ENCODE measurements at places on chromosomes 16 and 17.

DNA sequence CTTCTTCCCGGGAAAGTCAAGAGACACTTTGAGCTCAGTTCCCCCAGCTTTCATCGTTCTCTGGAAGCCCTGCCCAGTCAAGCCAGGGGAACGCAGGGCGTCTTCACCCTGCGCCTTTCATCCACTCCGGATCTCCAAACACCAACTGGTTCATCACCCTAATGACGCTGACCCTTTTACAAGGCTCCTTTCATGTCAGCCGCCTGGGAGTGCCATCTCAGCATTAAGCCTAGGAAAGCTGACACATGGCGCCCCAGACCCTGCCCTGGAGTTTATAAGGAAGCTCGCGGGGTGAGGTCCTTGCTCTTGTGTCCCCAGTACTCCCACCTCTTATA is 594 bp upstream of the DNAJC7 start:
- peak overlapping the region; percentile 97 for H3K27ac ChIP-seq
- H3K36me3 ChIP-seq: peaks cover 52% of the 10 kb centered on the region
- ATAC-seq: peak; percentile 13
- H3K27me3 ChIP-seq: no peaks in the 10 kb centered on the region

DNA sequence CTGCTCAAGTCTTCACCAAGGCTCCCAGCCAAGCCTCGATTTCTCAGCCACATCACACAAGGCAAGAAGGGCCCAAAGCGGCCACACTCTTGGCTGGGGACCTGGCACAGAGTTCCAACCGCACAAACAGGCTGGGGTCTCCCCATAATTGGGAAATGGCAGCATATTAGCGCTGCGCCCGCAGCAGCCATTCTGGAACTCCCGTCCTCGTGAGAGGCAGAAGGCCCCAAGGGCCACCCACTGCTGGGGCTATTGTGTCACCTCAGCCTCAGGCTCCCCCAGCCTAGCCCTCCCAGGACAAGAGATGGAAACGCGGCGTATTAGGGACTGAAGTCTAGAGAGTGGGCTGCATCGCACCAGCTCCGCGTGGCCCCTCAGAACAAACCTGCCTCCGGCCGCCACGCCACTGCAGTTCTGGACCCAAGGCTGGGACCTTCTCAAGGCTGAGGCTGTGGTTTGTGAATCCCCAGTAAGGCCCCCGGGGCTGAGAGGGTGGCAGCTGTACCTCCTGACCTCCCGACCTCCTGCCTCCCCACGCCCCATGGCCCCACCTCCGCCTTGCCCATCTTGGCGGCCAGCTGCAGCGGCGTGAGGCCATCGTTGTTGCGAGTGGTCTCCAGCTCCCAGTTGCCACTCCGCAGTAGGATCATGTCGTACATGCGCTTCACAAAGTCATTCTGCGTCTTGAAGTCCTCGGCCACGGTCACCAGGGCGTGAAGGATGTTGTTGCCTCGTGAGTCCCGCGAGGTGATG is 25.3 kb downstream of the TRPV3 start:
- no peaks in the 10 kb centered on the region for H3K4me1 ChIP-seq
- no peak overlapping the region for H3K27ac ChIP-seq
- peaks cover 12% of the 10 kb centered on the region for H3K27me3 ChIP-seq
- no peak for ATAC-seq
- no peak overlapping the region for H3K4me3 ChIP-seq

GRCh38 chr17:77098884-77099545 is 41.8 kb upstream of the SEC14L1 start:
- peak overlapping the region; percentile 26 for H3K4me3 ChIP-seq
- no peaks in the 10 kb centered on the region for H3K27me3 ChIP-seq
- H3K36me3 ChIP-seq: peaks cover 80% of the 10 kb centered on the region

- H3K27ac ChIP-seq: no peak overlapping the region
- H3K27me3 ChIP-seq: no peaks in the 10 kb centered on the region
- H3K4me3 ChIP-seq: no peak overlapping the region
- no peaks in the 10 kb centered on the region for H3K36me3 ChIP-seq
- no peak for ATAC-seq
- H3K4me1 ChIP-seq: no peaks in the 10 kb centered on the region
Observed at GRCh38 chr17:54194268-54194667, 371.5 kb downstream of the KIF2B start.

DNA sequence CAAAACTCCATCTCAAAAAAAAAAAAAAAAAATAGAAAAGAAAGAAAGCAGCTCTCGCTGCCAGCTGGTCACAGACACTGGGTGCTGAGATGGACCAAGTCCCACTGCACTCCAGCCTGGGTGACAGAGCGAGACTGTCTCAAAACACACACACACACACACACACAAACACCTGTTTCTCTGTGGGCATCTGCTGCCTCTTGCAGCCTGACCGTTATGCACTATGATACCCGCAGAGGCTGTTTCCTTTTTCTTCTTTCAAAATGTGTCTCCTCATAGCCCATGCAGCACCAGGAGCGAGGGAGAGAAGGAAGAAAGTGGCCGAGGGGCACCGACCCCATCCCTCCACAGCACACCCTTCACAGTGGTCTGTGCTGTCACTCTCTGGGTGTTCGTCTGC is 36.9 kb upstream of the KLHDC4 start:
- H3K36me3 ChIP-seq: no peaks in the 10 kb centered on the region
- ATAC-seq: no peak
- H3K27ac ChIP-seq: no peak overlapping the region
- no peak overlapping the region for H3K4me3 ChIP-seq

- ATAC-seq: peak; percentile 17
- peaks cover 14% of the 10 kb centered on the region for H3K4me1 ChIP-seq
- no peak overlapping the region for H3K27ac ChIP-seq
- H3K27me3 ChIP-seq: no peaks in the 10 kb centered on the region
- H3K36me3 ChIP-seq: peaks cover 41% of the 10 kb centered on the region
Observed at GRCh38 chr16:4649744-4650442, 25.3 kb downstream of the MGRN1 start.

DNA sequence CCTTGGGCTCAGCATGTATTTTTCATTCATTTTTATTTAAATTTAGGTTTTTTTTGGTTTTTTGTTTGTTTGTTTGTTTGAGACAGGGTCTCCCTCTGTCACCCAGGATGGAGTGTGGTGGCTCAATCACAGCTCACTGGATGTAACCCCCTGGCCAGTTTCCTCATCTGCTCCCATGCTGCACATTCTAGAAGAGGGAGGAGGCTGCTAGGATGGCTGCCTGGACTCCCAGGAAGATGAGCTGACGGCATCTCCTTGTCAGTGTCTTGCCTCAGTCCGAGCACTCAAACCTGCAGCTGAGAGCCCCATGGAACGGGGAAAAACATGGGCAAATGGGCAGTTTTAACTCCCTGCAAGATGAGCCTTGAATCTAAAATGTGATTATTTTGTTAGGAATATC is 7.5 kb downstream of the MEAK7 start:
- H3K27me3 ChIP-seq: no peaks in the 10 kb centered on the region
- H3K27ac ChIP-seq: no peak overlapping the region
- ATAC-seq: no peak
- no peaks in the 10 kb centered on the region for H3K4me1 ChIP-seq

GRCh38 chr16:89004209-89004831 is 27.3 kb upstream of the CBFA2T3 start:
- no peak for ATAC-seq
- H3K4me3 ChIP-seq: no peak overlapping the region
- H3K36me3 ChIP-seq: no peaks in the 10 kb centered on the region
- peaks cover 10% of the 10 kb centered on the region for H3K27me3 ChIP-seq

DNA sequence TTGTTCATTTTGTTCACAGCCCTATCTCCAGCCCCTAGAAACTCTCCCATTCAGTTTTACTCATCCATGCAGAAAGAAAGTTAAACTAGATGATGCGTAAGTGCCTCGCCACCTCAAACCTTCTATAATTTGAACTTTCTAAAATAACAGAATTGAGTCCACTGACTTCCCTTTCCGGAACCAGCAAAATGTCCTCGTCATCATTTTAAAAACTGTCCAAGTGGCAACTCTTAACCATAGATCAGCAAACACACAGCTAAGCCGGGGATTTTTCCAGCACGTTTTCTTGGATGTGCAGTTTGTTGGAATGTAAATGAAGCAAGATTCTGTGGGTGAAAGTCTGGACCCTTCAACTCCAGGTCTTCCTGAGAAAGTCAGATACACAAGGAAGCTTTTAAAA is 369.7 kb upstream of the ERCC4 start:
- ATAC-seq: no peak
- no peak overlapping the region for H3K4me3 ChIP-seq
- no peaks in the 10 kb centered on the region for H3K36me3 ChIP-seq
- H3K27ac ChIP-seq: no peak overlapping the region

GRCh38 chr17:75400326-75400939 is 5.0 kb downstream of the GRB2 start:
- no peaks in the 10 kb centered on the region for H3K27me3 ChIP-seq
- ATAC-seq: no peak
- peaks cover 28% of the 10 kb centered on the region for H3K4me1 ChIP-seq
- peaks cover 70% of the 10 kb centered on the region for H3K36me3 ChIP-seq

DNA sequence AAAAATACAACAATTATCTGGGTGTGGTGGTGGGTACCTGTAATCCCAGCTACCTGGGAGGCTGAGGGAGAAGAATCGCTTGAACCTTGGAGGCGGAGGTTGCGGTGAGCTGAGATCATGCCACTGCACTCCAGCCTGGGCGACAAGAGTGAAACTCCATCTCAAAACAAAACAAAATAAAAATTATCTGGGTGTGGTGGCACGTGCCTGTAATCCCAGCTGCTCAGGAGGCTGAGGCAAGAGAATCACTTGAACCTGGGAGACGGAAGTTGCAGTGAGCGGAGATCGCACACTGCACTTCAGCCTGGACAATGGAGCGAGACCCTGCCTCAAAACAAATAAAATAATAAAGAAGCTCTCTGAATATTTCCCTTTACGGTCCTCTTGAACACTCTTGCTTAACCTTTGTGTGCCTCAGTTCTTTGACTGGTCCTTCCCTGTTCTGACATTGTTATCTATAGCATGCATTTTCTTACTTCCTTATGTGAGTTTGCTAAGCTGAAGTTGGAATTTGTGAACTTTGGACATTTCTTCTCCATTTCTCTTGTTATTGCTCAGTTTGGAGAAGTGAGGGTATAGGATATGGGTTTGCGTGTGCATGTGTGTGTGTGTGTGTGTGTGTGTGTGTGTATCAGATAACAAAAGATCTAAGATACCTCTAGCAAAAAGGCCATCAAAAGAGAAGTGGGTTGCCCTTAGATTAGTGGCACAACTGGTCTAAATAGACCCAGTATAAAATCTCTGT is 29.7 kb upstream of the WSB1 start:
- H3K36me3 ChIP-seq: no peaks in the 10 kb centered on the region
- H3K4me1 ChIP-seq: peaks cover 4% of the 10 kb centered on the region
- peaks cover 9% of the 10 kb centered on the region for H3K27me3 ChIP-seq
- no peak for ATAC-seq
- no peak overlapping the region for H3K27ac ChIP-seq

GRCh38 chr17:50265212-50265611 is 9.1 kb upstream of the TMEM92 start:
- no peak overlapping the region for H3K4me3 ChIP-seq
- no peak overlapping the region for H3K27ac ChIP-seq
- no peaks in the 10 kb centered on the region for H3K36me3 ChIP-seq
- H3K27me3 ChIP-seq: peaks cover 9% of the 10 kb centered on the region
- ATAC-seq: no peak
- no peaks in the 10 kb centered on the region for H3K4me1 ChIP-seq

DNA sequence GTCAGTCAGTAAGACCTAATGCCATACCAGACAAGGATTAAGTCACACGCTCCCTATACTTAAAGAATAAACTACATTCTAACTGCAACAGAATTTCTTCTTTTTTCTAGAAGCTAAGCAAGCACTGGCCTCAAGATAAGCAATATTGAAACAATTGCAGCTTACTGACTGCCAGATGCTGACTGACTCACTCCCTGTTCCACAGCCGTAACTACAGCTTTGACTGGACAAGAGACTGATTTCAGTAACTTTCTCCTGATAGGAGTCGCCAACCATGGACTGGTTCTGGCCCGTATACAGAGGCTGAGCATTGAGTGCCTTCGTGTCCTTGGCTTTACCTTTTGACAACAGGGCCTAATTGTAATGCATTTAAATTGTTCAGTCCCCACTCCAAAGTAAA is 67.9 kb downstream of the TRIM37 start:
- H3K27ac ChIP-seq: no peak overlapping the region
- no peaks in the 10 kb centered on the region for H3K4me1 ChIP-seq
- no peaks in the 10 kb centered on the region for H3K27me3 ChIP-seq
- ATAC-seq: peak; percentile 90

- H3K27ac ChIP-seq: no peak overlapping the region
- H3K4me1 ChIP-seq: peaks cover 26% of the 10 kb centered on the region
- ATAC-seq: no peak
- no peaks in the 10 kb centered on the region for H3K36me3 ChIP-seq
- no peaks in the 10 kb centered on the region for H3K27me3 ChIP-seq
Observed at GRCh38 chr16:3099395-3099731, 269 bp upstream of the ZSCAN10 start.

DNA sequence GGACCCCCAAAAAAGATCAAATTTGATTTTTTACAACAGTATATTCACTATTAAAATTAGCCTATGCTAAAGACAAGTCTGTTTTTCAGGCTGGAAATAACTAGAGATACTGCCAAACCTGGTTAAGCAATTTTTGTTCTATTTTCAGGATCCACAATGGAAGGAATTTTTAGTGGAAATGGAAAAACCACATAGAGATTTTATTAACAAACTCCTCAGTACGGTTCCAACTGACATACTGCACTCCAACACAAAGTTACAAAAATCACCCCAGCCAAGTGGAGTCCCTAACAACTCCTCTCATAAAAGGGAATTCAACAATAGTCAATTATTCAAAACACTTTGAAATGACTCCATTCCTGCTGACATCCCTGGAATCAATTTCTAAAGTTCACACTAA is 101.6 kb upstream of the TOB1 start:
- no peaks in the 10 kb centered on the region for H3K27me3 ChIP-seq
- peaks cover 4% of the 10 kb centered on the region for H3K4me1 ChIP-seq
- no peak overlapping the region for H3K4me3 ChIP-seq

DNA sequence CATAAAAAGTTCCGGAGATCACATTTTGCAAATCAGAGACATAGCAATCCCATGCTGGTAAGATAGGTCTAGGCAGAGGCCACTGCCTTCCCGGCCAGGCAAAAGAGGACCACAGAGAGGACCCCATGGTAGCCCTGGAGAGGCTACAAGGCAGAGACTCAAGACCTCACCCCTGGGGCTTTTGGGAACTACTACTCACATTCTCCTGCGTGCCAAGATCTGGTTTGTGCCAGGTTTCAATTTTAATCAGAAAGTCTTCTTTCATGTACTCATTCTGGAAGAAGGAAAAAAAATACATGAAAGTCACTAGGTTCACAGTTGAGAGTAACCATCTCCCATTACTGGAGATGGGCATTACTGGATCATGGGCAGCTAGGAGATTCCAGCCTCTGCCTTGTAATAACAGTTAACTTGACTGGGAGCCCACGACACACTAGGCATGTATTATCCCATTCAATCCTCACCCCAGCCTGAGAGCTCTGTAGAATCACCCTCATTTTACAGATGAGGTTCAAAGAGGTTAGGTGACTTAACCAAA is 21.2 kb downstream of the PITPNA start:
- no peaks in the 10 kb centered on the region for H3K27me3 ChIP-seq
- H3K27ac ChIP-seq: peak overlapping the region; percentile 80
- H3K36me3 ChIP-seq: peaks cover 97% of the 10 kb centered on the region
- peak; percentile 89 for ATAC-seq
- no peak overlapping the region for H3K4me3 ChIP-seq

Measured in activated T-helper 17 cell treated with anti-CD3 and anti-CD28 coated beads, Interleukin-2, amount 50 U/mL, for 72 hours (primary cell).